Retina (tissue), 1 donor: ENCODE measurements at places on chromosomes 16 and 17.
A peak's percentile ranks its signal among the peaks of the same experiment; 100 is the strongest.

- no peak for DNase-seq
Observed at GRCh38 chr17:17358060-17358751, 55.0 kb downstream of the NT5M start.

GRCh38 chr17:46044989-46045388 lies 45.9 kb downstream of the STH start:
- DNase-seq, result no peak

DNA sequence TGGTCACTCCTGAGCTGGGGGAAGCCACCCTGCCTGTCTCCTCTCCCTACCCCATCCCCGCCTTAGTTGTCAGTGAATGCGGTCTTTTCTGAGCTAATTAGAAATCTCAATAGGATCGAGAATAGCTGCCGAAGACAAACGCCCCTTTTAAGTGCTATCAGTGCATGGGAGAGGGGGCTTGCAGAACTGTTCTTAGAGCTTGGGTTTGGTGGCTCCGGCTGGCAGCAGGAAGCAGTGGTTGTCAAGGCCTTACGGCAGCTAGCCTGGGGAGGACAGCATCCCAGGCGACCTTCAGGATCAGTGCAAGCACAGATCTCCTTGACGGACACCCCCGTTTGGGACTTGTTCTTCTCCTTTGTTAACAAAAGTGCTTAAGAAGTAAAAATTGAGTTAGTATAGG lies 195.1 kb downstream of the CCDC182 start:
- no peak for DNase-seq

DNA sequence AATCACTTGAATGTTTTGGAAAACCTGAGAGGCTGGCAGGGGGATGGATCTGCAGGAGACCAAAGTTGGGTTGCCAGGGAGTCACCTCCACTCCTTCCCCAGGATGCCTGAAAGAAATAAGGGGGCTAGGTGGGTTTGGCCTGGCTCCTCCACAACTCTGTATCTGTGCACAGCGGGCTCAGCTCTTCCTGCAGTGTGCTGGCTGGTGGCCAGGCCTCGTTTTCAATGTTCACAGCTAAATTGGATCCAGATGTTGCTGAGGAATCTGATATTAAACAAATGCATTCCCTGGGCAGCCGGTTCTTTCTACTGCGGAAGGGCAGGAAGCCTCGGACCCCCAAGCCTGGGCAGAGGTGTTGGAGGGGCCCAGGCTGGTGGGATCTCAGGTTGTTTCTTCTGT lies 106.2 kb downstream of the N4BP1 start:
- DNase-seq, result no peak

GRCh38 chr16:71963125-71963875 lies 36.9 kb downstream of the PKD1L3 start:
- DNase-seq, result no peak

DNA sequence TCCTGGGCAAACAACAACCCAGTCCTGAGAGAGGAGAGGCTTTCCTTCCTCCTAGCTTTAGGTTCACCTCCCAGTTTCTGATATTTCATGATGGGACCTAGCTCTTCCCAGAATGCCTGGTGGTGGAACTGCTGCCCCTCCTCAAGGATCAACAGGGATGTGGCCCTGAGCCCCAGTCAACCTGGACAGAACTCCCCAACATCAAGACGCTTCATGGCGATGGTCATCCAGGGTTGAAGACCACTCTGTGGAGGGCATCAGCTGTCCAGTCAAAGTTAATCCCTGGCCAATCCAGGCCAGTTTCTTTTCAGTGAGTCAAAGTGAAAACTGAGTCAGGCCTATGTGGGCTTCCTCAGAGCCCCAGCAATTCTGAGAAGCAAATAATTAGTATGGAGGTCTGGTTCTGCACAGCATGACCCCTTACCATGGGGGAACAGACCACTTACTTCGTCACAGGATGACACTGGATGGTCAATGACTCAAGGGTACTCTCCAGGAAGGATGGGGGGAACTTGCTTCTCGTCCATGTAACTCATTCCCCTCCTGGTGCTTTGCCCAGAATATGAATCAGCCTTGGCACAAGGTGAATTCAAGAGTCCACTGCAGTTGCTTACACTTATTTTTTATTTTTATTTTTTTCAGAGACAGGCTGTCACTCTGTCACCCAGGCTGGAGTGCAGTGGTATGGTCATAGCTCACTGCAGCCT lies 14.7 kb upstream of the XYLT2 start:
- DNase-seq, result no peak

DNA sequence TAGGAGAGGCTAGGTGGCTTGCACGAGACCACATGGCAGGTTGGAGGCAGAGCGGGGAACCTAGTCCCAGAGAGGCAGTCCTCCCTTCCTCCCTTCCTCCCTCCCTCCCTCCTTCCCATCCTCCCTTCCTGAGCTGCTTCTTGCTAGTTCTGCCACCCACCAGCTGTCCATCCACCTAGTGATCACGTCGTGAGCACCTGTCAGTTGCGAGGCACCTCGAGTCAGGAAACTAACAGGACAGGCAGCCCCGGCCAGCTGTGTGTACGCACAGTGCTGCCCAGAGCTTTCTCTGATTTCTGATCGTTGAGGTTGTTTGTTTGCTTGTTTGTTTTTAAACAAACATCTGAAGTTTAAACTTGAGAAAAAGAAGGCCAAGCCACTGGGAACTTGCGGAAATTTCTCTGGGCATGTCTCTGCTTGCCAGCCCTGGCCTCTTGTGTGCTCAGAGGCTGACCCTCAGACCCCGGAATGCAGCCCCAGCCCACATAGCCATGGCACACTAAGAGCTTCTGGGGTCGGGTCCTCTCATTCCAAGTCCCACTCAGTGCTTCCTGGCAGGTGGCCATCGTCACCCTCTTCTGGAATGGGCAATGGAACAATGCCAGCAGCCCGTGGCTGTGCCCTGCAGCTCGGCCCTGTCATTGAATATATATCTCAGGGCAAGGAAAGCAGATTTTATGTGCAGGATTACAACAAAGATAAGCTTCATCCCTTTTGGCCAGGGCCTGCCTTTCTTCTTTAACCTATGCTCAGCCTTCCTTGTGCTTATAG lies 174.0 kb downstream of the KATNIP start:
- no peak for DNase-seq

DNA sequence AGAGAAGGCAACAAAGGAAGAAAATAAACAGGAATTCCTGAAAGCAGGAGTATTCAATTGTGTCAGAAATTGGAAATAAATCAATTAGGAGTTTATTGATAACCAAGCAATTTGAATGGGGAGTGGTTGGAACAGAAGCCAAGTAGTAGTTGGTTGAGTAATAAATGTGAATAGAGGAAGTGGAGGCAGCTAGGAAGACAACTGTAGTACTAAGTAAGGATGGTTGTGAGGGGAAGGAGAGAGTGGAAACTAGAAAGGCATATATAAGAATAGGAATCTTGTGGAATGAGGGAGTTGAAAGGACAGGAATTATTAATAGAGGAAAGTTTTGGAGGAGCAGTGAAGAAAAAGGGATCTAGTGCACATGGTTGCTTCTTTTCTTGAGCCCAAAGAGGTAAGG lies 34.4 kb downstream of the NFAT5 start:
- no peak for DNase-seq

GRCh38 chr17:32007463-32008298 lies 498 bp downstream of the LRRC37B start:
- peak; percentile 72 for DNase-seq

DNA sequence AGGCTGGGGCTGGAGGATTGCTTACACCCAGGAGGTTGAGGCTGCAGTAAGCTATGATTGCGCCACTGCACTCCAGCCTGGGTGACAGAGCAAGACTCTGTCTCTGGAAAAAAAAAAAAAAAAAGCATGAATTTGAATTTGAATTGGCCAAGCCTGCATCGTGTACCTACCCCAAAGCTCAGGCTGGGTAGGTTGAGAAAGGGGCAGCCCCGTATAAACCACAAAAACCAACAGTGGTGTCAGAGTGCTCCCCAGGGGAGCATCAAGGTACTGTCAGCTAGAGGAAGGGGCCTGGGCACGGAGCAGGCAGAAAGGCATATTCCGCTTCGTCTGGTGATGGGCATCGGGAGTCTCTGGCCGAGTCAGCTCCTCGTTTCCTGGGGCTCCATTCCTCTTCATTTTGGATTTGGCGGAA lies 40.9 kb downstream of the RAP1GAP2 start:
- DNase-seq, result no peak

DNA sequence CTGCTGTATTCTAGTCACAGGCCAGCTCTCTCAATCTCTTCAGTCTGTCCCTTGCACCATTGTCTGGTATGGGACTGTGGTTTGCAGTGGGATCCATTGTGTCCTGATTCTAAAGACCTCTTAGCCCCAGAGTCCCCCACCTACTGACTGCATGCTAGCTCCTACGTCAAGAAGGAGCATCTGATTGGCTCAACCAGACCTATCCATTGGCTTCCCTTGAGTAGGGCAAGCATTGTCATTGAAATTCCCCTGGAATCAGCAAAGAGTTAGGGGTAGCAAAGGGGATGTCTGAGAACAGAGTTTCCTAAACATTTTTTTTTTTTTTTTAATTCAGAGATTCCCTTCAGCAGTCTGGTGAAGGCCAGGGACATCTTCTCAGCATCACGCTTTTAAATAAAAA lies 175.3 kb upstream of the MPHOSPH6 start:
- no peak for DNase-seq

DNA sequence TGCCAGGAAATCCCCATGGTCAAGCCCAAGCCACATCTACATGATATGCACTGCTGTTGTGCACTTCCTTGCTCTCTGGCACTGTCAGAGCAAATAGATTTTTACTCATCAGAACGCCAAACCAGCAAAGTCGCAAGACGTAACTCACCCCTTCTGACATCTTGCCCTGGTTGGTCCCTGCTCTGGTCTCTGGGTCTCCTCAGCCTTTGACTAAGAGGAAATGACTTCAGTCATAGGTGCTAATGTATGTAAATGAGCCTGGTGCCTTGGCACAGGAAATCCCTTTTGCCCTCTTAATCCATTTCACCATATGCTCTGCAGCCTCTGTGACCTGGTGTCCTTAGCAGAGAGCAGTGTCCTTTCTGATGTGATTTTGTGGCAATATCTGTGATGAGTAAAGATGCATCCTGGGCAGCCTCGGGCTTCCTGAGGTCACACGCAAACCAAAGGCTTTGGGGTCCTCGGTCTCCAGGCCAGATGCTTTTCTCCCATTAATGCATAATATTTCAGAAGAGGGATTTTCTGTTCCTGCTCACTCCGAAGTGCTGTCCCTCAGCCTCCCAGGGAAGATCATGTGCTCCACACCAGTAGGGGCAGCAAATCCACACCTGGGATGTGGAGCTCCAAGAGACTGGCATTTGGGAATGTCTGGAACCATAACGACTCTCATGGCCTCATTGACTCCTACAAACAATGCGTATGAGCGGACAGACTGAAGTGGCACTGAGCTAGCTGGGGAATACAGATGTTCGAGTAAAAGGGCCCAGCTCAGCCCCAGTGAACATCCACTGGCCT lies 66.9 kb downstream of the GP2 start:
- DNase-seq, result no peak

DNA sequence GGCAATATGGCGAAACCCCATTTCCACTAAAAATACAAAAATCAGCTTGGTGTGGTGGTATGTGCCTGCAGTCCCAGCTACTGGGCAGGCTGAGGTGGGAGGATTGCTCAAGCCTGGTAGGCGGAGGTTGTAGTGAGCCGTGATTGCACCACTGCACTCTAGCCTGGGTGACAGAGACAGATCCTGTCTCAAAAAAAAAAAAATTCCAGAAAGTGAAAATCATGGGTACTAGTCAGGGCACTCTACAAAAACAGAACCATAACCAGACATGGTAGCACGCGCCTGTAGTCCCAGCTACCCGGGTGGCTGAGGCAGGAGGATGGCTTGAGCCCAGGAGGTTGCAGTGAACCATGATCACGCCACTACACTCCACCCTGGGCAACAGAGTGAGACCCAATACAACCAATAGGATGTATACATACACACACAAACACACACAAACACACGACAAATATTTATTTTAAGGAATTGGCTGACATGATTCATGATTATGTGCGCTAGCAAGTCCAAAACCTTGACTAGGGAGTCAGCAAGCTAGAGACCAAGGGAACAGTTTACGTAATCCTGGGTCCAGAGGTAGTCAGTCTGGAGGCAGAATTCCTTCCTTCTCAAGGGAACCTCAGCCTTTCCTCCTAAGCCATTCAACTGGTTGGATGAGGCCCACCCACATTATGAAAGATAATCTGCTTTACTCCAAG lies 11.6 kb upstream of the GP1BA start:
- no peak for DNase-seq

DNA sequence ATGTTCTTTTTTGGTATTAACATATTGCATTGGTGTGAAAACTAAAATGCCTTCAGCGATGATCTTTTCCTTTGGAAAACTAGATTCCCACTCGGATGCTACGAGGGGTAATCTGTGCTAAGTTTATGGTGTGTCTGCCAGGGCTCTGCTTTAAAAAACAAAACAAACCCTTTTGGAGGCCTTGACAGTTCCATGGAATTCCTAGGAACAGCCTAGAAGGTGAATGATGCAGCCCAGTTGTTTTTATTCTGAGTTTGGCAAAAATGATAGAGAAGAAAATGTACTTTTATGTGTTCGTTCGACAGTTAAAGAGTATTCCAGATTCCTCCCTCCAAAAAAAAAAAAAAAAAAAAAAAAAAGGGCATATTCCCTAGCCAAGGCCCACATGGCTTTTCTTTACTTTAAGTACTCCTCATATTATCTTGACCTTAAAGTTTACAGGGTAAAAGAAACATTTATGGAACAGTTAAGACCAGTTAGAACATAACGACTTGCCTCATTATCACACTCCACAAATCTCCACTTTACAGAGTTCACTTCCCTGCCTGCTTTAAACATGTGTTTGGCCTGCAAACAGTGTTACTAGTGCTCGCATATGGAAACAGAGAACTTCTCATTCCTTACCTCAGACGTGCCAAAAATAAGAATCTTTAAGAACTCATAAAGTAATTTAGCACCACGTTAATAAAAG lies 159.1 kb downstream of the WWOX start:
- DNase-seq, result no peak

GRCh38 chr16:31414706-31415105 lies 13.5 kb downstream of the COX6A2 start:
- no peak for DNase-seq

- DNase-seq, result no peak
Observed at GRCh38 chr17:18968345-18968744, 16.4 kb downstream of the SLC5A10 start.

GRCh38 chr17:74864866-74865395 lies 5.2 kb upstream of the GRIN2C start:
- peak; percentile 90 for DNase-seq

- peak; percentile 56 for DNase-seq
Observed at GRCh38 chr17:68011199-68011665, 15.0 kb upstream of the C17orf58 start.

- DNase-seq, result no peak
Observed at GRCh38 chr17:17516941-17517720, 20.9 kb upstream of the RASD1 start.

- no peak for DNase-seq
Observed at GRCh38 chr17:61280338-61280737, 119.3 kb upstream of the TBX2 start.

- peak; percentile 75 for DNase-seq
Observed at GRCh38 chr16:2473999-2474876, 689 bp upstream of the TBC1D24 start.

- no peak for DNase-seq
Observed at GRCh38 chr17:3663102-3664011, 5.0 kb downstream of the TAX1BP3 start.

DNA sequence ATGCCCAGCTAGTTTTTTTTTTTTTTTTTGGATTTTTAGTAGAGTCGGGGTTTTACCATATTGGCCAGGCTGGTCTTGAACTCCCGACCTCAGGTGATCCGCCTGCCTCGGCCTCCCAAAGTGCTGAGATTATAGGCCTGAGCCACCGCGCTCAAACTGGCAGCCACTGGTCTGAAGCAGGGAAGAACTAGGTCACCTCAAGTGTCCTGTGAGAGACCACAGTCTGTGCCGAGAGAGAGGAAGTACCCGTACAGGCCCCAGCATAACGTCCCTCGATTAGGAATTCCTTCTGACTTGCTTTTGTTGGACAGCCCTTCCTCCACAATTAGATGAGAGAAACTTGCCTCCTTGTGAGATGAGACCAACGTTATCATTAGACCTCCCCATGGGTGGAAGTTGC lies 13.7 kb upstream of the CD300E start:
- peak; percentile 19 for DNase-seq
